Vein endothelial cell (primary cell): ENCODE measurements at places on chromosomes 7 and 10. TPM values are rescaled to one million over a fixed set of nuclear protein-coding genes. Genes with fewer than 3 reads are reported as not detected.

KMT2C gene
- total RNA-seq: 41.2 and 44.4 TPM in 2 replicates

GNG11 gene
- 284 and 299 TPM in 2 replicates for total RNA-seq

HTR5A gene
- total RNA-seq: not detected in 2 replicates

LEP gene
- total RNA-seq: not detected in 2 replicates

CALN1 gene
- not detected in 2 replicates for total RNA-seq

ZNF488 gene
- total RNA-seq: 0.10 and 0.33 TPM in 2 replicates

PTF1A gene
- not detected in 2 replicates for total RNA-seq

C10orf53 gene
- not detected in 2 replicates for total RNA-seq

SRRM3 gene
- total RNA-seq: 0.67 and 2.6 TPM in 2 replicates

TRIM73 gene
- 0.98 and 1.2 TPM in 2 replicates for total RNA-seq

PPP1R17 gene
- total RNA-seq: not detected in 2 replicates

PGAM2 gene
- not detected in 2 replicates for total RNA-seq

RBP4 gene
- total RNA-seq: not detected in 2 replicates

OR2A7 gene
- total RNA-seq: not detected in 2 replicates

GRID1 gene
- 0.10 TPM in 1 of 2 replicates, not detected in the other for total RNA-seq

EGFR gene
- 3.6 and 5.3 TPM in 2 replicates for total RNA-seq

NPY4R2 gene
- total RNA-seq: not detected in 2 replicates

ZNF487 gene
- total RNA-seq: 2.0 and 4.2 TPM in 2 replicates

KIF20B gene
- 8.8 and 15.0 TPM in 2 replicates for total RNA-seq

SHTN1 gene
- 7.1 and 8.5 TPM in 2 replicates for total RNA-seq

GPR85 gene
- total RNA-seq: 0.98 and 2.8 TPM in 2 replicates

GDF2 gene
- total RNA-seq: not detected in 2 replicates

SUN3 gene
- not detected in 2 replicates for total RNA-seq

SFRP5 gene
- not detected in 2 replicates for total RNA-seq

NOLC1 gene
- total RNA-seq: 50.6 and 55.4 TPM in 2 replicates

RASA4 gene
- 11.1 and 30.4 TPM in 2 replicates for total RNA-seq

CFAP69 gene
- total RNA-seq: 2.6 and 3.6 TPM in 2 replicates

BTAF1 gene
- 35.9 and 36.2 TPM in 2 replicates for total RNA-seq

CEP55 gene
- 18.9 and 39.1 TPM in 2 replicates for total RNA-seq

HSPA12A gene
- total RNA-seq: under 0.01 and 0.29 TPM in 2 replicates

GIMAP1 gene
- 13.8 and 14.4 TPM in 2 replicates for total RNA-seq

CTBP2 gene
- 99.4 and 99.6 TPM in 2 replicates for total RNA-seq

CTAGE8 gene
- under 0.01 TPM in 1 of 2 replicates, not detected in the other for total RNA-seq

EGR2 gene
- 0.10 and 0.33 TPM in 2 replicates for total RNA-seq

ATG9B gene
- under 0.01 and 0.10 TPM in 2 replicates for total RNA-seq

SFTPA1 gene
- total RNA-seq: not detected in 2 replicates

ADCY1 gene
- 0.33 and 0.67 TPM in 2 replicates for total RNA-seq

ASZ1 gene
- not detected in 2 replicates for total RNA-seq

AKR1D1 gene
- not detected in 2 replicates for total RNA-seq

UCN3 gene
- not detected in 2 replicates for total RNA-seq

KBTBD2 gene
- total RNA-seq: 61.8 and 63.7 TPM in 2 replicates

GET4 gene
- 27.5 and 34.9 TPM in 2 replicates for total RNA-seq

ZC3HAV1 gene
- 58.1 and 60.5 TPM in 2 replicates for total RNA-seq

FGL2 gene
- under 0.01 TPM in 1 of 2 replicates, not detected in the other for total RNA-seq

ANXA11 gene
- total RNA-seq: 58.7 and 60.1 TPM in 2 replicates

MRC1 gene
- total RNA-seq: 0.33 and 0.38 TPM in 2 replicates

HOXA11 gene
- total RNA-seq: 1.1 and 2.9 TPM in 2 replicates

EPO gene
- not detected in 2 replicates for total RNA-seq

H2BK1 gene
- total RNA-seq: not detected in 2 replicates

CUBN gene
- 7.1 and 11.8 TPM in 2 replicates for total RNA-seq

MYOF gene
- 287 and 383 TPM in 2 replicates for total RNA-seq

ITGB1 gene
- total RNA-seq: 1,103 and 1,360 TPM in 2 replicates

CRHR2 gene
- total RNA-seq: not detected in 2 replicates

NEUROD6 gene
- not detected in 2 replicates for total RNA-seq

JCAD gene
- 61.4 and 61.6 TPM in 2 replicates for total RNA-seq

RTKN2 gene
- total RNA-seq: 0.33 and 1.1 TPM in 2 replicates
